H1 (cell line): ENCODE measurements at places on chromosomes 3 and 15. TPM values are rescaled to one million over a fixed set of nuclear protein-coding genes. Genes with fewer than 3 reads are reported as not detected.

ITIH1 gene
- total RNA-seq = not detected in 2 replicates

CPN2 gene
- total RNA-seq = not detected in 2 replicates

STRA6 gene
- total RNA-seq = 7.6 and 9.3 TPM in 2 replicates

SERPINI2 gene
- total RNA-seq = 0.25 and 0.26 TPM in 2 replicates

GP5 gene
- total RNA-seq = 0.10 and 0.13 TPM in 2 replicates

GPR15 gene
- not detected in 2 replicates for total RNA-seq

DNA sequence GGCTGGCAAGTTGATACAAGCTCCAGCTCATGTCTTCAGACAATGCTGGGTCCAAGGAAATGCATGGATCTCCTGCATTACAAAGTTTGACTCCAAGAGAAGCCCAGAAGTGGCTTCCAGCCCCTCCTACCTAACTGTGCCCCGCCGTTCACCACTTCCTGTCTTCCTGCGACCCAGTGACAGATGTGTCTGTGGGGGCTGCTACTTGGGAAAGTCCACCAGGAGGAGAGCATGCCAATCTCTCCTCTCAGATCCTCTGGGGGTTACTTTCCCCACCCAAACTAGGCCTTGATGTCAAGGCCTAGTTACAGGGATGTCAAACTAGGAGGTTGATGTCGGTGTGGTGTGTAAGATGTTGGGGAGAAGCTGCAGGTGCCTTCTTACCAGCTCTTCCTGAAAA lies 133.6 kb upstream of the RASGRP1 start:
- peaks cover 6% of the 10 kb centered on the region; the same call in 1 of the 2 replicates for H3K4me1 ChIP-seq
- no peak for DNase-seq
- no peaks in the 10 kb centered on the region for H3K27me3 ChIP-seq
- H3K27ac ChIP-seq = no peak overlapping the region
- no peaks in the 10 kb centered on the region for H3K36me3 ChIP-seq

GRCh38 chr3:39750712-39751111 lies 58.7 kb upstream of the MYRIP start:
- H3K27me3 ChIP-seq = no peaks in the 10 kb centered on the region
- no peaks in the 10 kb centered on the region for H3K4me1 ChIP-seq
- H3K36me3 ChIP-seq = no peaks in the 10 kb centered on the region
- DNase-seq = no peak
- H3K27ac ChIP-seq = no peak overlapping the region

DNA sequence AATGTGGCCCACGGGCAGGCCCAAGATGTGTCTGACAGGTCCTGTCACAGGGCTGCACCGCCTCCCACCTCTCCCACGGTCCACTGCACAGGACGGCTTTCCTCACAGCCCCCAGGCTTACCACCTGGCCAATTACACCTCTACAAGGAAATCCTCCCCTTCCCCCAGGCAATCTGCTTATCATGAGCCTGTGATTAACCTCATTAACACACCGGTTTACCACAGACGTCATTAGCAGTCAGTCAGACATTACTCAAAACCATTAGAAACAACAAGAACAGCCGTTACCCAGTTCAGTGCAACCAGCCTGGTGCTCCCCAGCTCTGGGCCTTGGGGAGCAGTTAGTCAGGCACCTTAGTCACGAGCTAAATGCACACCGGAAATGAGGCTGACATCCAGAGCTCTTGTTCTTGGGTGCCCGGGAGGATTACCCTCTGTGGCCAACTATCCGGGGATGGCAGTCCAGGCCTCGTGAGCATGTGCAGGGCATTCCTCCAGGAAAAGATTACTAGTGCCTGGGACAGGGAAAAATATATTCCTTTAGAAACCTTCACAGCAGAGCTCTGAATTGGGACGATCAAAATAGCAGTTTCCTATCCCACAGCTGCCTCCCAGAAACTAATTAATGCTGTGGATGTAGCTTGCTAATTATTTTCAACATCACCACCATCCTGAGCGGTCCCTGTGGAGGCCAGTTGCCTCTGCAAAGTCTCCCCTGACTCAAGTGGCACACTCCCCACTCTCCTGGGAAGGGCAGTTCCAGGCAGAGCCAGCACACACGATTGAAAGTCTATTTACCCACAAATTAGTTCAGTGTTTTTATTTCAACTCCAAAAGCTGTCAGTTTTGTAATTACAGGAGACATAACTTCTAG lies 117.4 kb upstream of the ZBED2 start:
- no peak overlapping the region for H3K4me3 ChIP-seq
- no peak for DNase-seq
- H3K36me3 ChIP-seq = no peaks in the 10 kb centered on the region
- H3K27me3 ChIP-seq = no peaks in the 10 kb centered on the region

DNA sequence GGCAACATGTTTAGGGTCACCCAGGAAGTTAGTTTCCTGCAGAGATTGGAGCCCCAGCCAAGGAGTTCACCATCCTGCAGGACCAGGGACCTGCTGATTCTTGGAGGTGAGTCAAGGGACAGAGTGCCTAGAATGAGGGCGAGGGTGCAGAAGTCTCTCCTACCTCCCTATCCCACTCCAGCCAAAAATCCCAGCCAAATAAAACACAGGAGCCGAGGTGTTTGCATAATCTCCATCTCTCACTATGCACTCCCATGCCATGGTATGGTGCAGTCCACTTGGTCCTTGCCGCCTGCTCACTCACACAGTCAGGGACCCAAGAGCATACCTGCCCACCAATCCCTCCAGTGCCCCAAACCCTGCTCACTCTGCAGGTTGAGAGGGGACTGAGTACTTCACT lies 294.2 kb downstream of the UACA start:
- no peaks in the 10 kb centered on the region for H3K36me3 ChIP-seq
- no peaks in the 10 kb centered on the region for H3K27me3 ChIP-seq
- H3K4me3 ChIP-seq = no peak overlapping the region
- no peak for DNase-seq

DNA sequence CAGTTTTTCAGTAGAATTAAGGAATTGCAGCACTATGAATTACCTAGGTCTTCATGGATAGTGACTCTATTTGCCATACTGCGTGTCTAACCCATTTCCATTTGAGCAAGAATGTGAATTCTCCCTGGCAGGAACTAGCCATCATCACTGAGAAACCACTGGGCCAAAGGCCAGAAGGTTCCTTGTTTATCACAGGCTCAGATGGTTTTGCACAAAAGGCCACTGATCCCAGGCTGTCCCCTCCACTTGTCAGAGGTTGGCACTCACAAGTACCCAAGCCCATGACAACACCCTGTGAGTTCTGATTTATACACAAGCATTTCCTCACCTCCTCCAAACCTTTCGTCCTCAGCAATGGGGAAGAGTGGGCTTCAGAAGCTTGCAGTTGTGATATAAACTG lies 131.8 kb downstream of the FOXB1 start:
- no peaks in the 10 kb centered on the region for H3K27me3 ChIP-seq
- H3K36me3 ChIP-seq = no peaks in the 10 kb centered on the region
- H3K4me3 ChIP-seq = no peak overlapping the region
- no peaks in the 10 kb centered on the region for H3K4me1 ChIP-seq
- no peak for DNase-seq

- H3K4me3 ChIP-seq = no peak overlapping the region
- no peaks in the 10 kb centered on the region for H3K27me3 ChIP-seq
- peaks cover 13% of the 10 kb centered on the region; the same call in 1 of the 2 replicates for H3K4me1 ChIP-seq
Observed at GRCh38 chr3:171328419-171329082, 131.7 kb downstream of the TNIK start.

DNA sequence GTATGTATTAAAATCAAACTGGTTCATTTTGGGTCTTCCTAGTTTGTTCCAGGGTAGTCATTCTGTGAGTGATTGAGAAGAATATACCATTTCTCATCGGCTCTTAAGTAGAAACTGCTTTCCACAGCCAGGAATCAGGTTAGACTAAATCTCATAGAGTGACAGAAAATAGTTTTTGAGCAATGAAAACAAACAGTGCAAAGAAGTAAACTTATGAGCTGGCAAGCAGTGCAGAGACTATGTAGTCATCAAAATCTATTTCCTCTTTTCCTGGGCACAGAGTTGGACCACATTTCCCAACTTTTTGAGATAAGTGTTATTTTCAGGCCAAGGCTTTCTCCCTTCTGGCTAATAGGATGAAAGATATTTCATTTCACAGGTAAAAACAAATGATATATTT lies 66.5 kb downstream of the UBE3A start:
- H3K27me3 ChIP-seq = no peaks in the 10 kb centered on the region
- H3K4me3 ChIP-seq = no peak overlapping the region
- no peak overlapping the region for H3K27ac ChIP-seq
- DNase-seq = no peak
- H3K4me1 ChIP-seq = no peaks in the 10 kb centered on the region
- peaks cover 31% of the 10 kb centered on the region for H3K36me3 ChIP-seq

DNA sequence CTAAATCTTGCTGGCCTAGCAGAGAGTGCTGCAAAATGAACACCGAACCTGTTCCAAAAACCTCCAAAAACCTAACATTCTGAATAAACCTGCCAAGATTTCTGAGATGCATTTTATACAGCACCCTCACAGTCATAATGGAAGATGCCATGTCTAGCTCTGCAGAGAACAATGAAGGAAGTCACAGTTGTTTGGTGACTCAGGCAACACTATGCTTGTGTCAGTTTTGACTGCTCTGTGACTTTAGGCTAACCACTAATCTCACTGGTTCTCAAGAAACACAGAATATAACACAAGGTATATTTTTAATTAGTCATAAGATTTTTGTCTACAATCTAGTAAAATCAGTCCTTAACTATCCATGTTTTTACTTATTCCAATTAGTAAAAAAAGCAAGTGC lies 606.6 kb downstream of the TBL1XR1 start:
- no peak overlapping the region for H3K4me3 ChIP-seq
- no peaks in the 10 kb centered on the region for H3K36me3 ChIP-seq
- no peaks in the 10 kb centered on the region for H3K27me3 ChIP-seq
- no peak for DNase-seq

- H3K4me1 ChIP-seq = no peaks in the 10 kb centered on the region
- H3K27ac ChIP-seq = no peak overlapping the region
- DNase-seq = no peak
- no peak overlapping the region for H3K4me3 ChIP-seq
Observed at GRCh38 chr15:77002436-77002835, 7.5 kb downstream of the PSTPIP1 start.

- H3K4me1 ChIP-seq = no peaks in the 10 kb centered on the region
- H3K27me3 ChIP-seq = peaks cover 1% of the 10 kb centered on the region
- no peak overlapping the region for H3K4me3 ChIP-seq
- no peak overlapping the region for H3K27ac ChIP-seq
Observed at GRCh38 chr3:67349551-67350174, 304.7 kb downstream of the SUCLG2 start.

DNA sequence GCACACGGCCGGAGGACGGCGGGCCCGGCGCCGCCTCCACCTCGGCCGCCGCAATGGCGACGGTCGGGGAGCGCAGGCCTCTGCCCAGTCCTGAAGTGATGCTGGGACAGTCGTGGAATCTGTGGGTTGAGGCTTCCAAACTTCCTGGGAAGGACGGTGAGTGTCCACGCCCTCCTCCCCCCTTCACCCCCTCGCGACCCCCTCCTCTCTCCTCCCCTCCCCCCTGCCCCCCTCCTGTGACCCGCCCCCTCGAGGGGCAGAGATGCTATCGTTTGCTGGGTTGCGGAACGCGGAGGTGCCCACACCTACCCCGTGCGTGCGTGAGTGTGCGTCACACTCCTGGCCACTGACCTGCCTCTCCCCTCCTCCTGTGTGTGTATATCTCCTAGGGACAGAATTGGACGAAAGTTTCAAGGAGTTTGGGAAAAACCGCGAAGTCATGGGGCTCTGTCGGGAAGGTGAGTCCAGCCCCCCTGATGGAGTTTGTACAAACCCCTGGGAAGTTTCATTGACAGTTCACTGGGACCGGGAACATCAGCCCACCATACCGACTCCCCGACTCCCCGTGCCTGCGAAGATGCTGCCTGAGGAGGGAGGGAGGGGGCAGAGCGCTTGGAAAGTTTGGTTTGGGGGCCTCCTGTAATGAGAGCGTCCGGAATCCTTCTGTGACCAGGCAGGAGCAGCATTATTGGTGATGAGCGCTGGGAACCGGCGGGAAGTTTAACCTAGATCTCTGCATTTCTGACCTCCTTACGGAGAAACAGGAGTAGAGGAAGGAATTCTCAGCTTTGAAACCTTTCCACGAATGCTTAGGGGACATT lies 795 bp upstream of the SCAANT1 start:
- no peaks in the 10 kb centered on the region for H3K27me3 ChIP-seq
- H3K4me1 ChIP-seq = peaks cover 2% of the 10 kb centered on the region; the same call in 1 of the 2 replicates
- no peak overlapping the region for H3K27ac ChIP-seq
- peak; percentile 79 for DNase-seq

DNA sequence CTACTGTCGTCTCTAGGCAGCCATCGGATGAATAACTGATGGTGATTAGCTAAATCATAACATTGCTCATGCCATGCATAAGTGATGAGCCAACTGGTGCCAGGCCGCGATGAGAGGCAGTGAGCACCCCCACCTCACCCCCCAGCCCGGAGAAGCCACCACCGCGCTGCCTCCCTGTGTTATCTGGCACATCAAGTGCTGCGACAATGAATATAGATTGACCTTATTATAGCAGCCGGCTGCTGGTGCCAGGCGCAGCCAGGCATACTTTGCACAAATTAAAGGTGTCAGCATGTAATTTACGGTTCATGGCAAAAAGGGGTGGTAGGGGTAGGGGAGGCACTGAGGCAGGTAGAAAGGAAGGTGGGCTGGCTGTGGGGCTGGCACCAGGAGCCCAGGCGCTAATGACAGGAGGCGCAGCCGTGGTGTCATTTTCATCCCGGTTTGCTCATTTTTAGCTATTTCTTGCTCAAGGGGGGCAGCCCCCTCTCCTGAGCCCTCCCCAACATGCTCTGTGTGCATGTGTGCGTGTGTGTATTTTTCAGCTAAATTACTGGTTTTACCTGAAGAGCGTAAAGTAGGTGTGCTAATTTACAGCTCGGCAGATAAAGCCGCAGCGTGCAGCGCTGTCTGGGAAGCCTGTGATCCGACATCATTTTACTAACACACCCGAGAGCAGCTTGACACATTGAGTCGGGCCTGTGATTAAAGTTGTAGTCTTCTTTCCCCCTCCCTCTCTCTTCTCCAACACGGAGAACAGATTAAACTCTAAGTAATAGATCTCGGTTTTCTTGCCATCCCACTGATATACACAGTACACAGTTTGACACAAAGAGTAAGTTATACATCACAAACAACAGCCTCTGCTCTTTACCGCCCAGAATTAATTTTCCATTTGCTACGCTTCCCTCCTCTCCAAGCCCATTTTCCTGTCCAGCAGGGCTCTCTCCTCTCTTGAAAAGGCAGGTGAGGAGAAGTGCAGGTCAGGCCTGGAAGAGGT lies 212.3 kb downstream of the RPLP1 start:
- no peaks in the 10 kb centered on the region for H3K27me3 ChIP-seq
- peaks cover 12% of the 10 kb centered on the region; the same call in 1 of the 2 replicates for H3K4me1 ChIP-seq
- no peaks in the 10 kb centered on the region for H3K36me3 ChIP-seq
